Kidney epithelial cell (primary cell): ENCODE measurements at places on chromosomes 4 and X. TPM values are rescaled to one million over a fixed set of nuclear protein-coding genes. Genes with fewer than 3 reads are reported as not detected.
A peak's percentile ranks its signal among the peaks of the same experiment; 100 is the strongest.

GRCh38 chrX:41822892-41823291, 98.9 kb downstream of the GPR82 start:
- DNase-seq: no peak

- no peak for DNase-seq
These were observed 174.4 kb upstream of the ATP6AP2 start for GRCh38 chrX:40406330-40406859.

DNA sequence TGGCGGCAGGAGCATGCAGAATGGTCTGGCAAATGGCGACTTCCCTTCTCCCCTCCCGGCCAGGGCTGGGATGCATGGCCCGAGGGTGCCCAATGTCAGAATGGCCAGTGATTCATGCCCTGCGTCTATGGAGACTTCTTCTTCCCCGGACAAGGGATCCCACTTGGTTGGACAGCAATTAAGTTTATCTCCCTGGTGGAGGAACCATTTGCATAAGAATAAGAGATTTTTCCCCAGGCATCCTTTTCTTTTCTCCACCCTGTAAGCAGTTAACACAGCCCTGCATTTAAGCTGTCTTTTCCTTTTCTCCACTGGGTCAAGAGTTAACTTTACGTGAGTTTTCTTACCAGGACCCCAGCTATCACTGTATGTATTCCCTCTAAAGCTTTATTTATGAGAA, 856.6 kb downstream of the GLUD2 start:
- no peak for DNase-seq

GRCh38 chr4:96164814-96165351, 325.0 kb downstream of the PDHA2 start:
- DNase-seq: peak; percentile 73

DNA sequence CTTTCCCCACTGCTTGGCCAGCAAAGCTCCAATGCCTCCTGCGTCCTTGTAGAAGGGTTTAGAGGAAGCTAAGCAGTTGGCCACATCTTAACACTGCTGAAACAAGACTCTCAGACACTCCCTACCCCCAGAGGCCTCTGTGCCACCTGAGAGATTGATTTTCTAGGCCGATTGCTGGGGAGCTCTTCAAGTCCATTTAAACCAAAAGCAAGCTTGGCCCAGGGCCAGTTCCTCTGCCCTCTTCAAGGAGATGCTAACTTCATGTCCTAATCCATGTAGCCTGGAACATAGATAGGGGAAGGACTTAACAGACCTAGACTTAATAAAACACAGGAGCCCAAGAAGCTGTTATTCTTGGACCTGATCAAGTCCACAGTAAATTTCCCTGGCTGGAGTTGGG, 27.2 kb upstream of the FMR1NB start:
- DNase-seq: no peak

The DDX53 gene
- not detected in 2 replicates for total RNA-seq

The PSAPL1 gene
- not detected in 2 replicates for total RNA-seq

The TLR10 gene
- not detected in 2 replicates for total RNA-seq

The RAI2 gene
- 3.2 and 3.6 TPM in 2 replicates for total RNA-seq
